Stimulated activated CD8-positive, alpha-beta memory T cell treated with anti-CD3 and anti-CD28 coated beads, Interleukin-4, amount 100 ng/mL, for 4 hours (primary cell): ENCODE measurements at places on chromosomes 4 and X.

- no peak for DNase-seq
Observed at GRCh38 chr4:75179510-75179909, 246.6 kb downstream of the PARM1 start.

DNA sequence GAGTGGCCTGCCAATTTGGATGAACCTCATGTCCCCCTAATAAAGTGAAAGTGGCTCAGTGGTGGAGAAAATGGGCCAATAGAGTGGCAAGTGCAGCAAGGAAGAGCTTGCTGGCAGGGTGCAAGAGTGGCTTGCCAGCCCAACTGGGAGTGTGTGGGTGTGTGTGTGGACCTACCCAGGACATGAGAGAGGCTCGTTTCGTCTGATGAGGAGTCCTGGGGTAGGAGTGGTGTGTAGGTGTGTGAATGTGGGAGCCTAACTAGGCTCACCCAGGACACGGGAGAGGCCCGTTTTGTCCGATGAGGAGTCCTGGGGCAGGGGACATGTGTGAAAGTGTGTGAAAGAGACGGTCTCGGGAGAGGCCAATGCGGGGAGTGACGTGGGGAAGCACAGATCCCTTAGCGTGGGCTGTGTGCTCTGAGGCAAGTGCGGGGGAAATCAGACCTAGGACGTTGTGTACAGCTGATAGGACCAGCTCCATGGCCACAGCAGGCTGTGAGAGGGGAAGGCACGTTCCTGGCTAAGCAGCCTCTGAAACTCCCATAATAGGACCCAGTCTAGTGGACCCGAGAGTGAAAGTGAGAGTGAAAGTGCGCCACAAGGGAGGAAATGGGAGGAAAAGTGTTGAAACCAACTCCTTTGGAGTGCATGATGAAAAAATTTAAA, 5.3 kb downstream of the GAGE10 start:
- no peak for DNase-seq

GRCh38 chrX:96481831-96482230, 202.8 kb upstream of the DIAPH2 start:
- no peak for DNase-seq

GRCh38 chrX:18886344-18887161, 97.4 kb downstream of the PHKA2 start:
- no peak for DNase-seq

- DNase-seq, result no peak
Observed at GRCh38 chr4:116099596-116099995, 985.8 kb downstream of the TRAM1L1 start.

DNA sequence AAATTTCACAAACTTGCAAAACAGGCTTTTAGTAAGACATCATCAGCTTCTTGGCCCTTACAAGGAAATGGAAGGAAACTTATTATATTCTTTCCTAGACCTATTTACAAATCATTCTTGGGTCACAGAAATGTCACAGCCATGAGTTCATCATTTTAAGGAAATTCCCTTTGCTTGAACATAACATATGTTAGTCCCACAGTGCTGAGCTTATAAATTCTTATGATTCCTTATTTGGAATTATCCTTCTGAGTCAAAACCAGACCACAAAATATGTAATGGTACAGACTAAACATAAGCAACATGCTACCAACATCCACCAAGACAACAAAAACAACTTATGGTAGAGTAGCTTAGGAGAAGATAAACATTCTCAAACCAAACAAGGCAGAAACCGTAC, 236.9 kb upstream of the CTSO start:
- DNase-seq, result no peak

DNA sequence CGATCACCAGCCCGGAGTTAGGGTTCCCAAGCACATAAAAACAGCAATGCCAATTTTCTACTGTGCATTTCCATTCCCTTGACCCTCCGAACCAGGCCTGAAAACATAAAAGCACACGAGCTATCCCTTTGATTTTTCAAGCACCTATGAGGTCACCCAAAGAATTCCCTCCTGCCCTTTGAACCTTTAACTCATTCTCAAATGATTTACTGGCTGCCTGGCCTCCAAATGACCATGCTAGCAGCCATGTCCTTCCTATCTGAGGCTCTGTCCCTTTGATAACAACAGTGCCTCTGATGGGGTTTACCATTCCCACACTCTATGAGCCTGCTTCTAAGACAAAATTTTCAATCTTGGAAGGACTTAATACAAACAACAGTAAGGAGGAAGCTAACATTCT, 15.2 kb downstream of the SHROOM4 start:
- no peak for DNase-seq

DNA sequence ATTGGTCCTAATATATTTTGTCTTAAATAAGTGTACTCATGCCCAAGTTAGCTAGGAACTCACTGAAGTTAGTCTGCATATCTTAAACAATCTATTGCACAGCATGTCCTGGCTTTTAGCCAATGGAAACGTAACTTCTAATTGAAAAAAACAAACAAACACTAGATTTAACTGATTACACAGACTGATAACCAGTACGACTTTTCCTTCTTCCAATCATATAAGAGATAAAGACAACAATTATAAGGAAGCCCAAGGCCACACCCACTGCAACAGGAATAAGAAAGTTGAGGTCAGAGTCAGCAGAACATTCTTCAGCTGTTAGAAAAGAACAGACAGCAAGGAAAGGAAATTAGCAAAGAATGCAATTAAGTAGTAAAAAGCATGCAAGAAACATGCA, 40.8 kb downstream of the LAMP2 start:
- no peak for DNase-seq

- DNase-seq, result no peak
Observed at GRCh38 chr4:189780391-189780790, 160.3 kb upstream of the FRG1 start.
